NCI-H1105 (cell line): ENCODE measurements at places on chromosomes 11 and 22.
A peak's percentile ranks its signal among the peaks of the same experiment; 100 is the strongest.

DNA sequence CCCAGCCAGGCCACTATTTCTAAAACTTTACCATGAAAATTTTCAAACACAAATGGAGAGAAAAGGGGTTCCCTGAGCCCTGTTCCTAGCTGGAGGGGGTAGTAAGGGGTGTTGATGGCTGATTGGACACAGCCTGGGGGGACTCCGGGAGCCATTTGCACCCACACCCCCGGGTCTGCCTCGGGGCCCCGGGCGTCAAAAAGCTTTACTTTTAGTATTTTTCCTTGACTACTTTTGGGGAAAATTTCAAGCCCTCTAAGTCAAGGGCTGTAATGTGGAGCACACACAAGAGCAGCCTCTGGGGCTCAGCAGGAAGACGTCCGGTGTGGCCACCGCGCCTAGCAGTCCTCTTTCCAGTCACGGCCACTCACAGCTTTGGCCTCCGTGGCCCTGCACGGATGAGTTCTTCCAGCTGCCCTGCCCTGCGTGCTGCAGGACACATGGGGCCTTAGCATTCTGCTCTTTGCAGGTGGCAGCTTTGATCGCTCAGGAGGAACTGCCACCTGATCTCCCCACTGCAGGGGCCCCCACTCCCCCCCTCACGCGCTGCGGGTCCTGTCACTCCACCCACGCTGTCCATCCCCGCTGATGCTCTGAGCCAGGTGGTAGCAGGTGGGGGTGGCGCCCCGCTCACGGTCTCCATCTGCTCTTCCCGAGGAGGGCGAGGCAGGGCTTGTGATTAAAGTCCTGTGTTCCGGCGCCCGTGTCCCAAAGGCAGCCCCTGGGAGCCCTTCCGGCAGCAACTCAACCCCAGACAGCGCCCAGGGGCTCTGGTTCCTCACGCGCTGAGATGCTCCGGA, 14.4 kb downstream of the RNH1 start:
- no peak for DNase-seq

GRCh38 chr11:72643547-72643946, 30.7 kb downstream of the PDE2A start:
- no peak for DNase-seq

DNA sequence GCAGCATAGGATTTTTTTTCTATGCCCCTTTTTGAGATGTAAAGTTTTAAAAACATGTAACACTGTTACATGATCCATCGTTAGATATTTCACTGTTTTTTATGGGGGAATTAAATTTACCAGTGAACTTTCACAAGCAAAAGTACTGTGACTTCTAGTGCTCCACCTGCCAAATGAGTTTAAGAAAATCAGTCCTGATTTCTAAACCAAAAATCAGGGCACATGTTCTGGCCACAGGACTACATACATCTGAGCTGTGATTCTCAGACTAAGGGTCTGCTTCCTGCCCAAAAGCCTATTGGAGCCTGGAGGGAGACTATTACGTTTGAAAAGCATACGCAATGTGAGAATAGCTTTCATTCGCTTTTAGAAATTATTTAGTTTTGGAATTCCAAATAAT, 22.5 kb downstream of the TMPRSS13 start:
- no peak for DNase-seq

- DNase-seq, result no peak
These were observed 20.0 kb downstream of the POLR3H start for GRCh38 chr22:41524251-41524661.

DNA sequence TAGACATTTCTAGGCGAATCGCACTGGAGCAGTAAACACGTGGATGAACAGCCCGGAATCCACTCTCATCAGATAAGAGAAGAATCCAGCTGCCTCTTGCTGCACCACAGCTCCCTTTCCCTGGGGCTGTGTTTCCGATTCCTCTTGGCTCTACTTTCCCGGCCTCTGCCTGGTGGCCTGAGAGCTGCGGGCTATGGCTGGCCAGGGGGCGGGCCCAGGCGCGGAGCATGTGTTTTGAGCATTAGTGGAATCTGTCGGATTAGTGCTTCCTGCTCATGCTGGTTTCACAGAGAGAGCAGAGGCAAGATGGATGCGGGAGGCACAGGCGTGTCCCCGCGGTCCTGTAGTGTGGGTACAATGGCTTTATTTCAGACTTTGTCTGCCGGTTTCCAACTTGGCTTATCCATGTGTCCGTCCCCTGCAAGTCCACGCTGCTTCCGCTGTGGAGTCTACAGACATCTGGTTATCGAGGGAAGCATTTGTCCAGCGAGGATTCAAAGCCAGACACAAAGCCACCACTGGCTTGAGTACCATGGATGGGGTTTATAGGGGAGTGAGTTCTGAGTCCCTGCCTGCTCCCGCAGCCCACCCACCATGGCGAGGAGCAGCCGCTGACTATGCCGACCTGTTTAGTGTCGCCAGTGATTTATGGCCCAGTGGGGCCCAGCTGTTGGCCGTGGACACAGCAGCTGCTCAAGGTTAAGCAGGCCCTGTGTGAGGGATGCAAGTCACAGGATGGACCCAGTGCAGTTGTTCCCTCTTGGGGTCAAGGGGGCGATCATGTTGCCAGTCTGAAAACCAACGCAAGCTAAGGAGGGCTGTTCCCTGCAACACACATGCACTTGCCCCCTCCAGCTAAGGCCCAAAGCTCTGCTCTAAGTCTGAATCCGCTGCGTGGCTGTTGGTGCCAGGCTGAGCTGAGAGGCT, 43.3 kb upstream of the EP300 start:
- DNase-seq, result no peak

DNA sequence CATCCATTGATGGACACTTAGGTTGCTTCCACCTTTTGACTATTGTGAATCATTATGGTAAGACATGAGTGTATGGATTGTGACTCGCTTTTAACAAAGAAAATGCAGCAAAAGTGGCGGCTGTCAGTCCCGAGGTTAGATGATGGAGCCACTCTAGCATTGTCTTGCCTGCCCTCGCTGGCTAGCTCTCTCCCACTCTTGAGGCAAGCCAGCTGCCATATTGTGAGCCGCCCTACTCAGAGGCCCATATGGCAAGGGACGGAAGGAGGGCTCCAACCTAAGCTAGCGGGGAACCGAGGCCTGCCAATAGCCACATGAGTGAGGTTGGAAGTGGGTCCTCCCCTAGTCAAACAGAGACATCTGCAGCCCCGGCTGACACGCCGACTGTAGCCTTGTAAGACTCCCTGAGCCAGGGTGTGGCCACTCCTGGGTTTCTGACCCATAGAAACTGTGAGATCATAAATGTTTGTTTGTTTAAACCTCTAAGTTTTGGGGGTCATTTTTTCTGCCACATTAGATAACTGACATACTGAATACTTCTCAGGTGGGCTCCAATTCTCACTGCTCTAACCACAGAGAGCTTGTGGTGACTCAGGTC, 160.2 kb downstream of the LDLRAD3 start:
- no peak for DNase-seq

- no peak for DNase-seq
These were observed 22.4 kb downstream of the SIK2 start for GRCh38 chr11:111624608-111625007.

GRCh38 chr11:60934124-60934789, 10.0 kb downstream of the TMEM132A start:
- no peak for DNase-seq

- DNase-seq, result no peak
These were observed 14.8 kb downstream of the COMMD9 start for GRCh38 chr11:36274414-36274813.

- no peak for DNase-seq
These were observed 11.5 kb upstream of the DKK3 start for GRCh38 chr11:12019866-12020416.

DNA sequence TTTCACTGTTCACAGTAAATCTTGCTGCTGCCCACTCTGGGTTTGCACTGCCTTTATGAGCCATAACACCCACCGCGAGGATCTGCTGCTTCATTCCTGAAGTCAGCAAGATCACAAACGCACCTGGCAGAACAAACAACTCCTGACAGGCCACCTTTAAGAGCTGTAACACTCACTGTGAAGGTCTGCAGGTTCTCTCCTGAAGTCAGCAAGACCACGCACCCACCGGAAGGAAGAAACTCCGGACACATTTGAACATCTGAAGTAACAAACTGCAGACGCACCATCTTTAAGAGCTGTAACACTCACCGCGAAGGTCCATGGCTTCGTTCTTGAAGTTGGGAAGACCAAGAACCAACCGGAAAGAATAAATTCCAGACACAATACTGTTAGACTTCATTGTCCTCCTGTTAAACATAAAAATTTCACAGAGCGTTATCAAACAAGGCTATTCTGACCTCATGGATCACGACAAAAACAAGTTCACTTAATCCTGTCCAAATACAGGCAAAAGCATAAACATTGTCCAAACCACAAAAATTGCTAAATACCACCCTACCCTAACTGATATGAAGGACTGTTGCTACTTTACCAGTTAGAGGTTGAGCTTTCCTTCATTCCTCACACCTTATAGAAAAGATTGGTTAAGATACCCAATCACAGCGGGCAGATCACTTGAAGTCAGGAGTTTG, 3.0 kb upstream of the CCDC117 start:
- no peak for DNase-seq

- DNase-seq, result no peak
These were observed 109.4 kb upstream of the KIRREL3 start for GRCh38 chr11:127109796-127110480.

GRCh38 chr11:17077240-17077519, 287 bp downstream of the RPS13 start:
- peak; percentile 34 for DNase-seq

GRCh38 chr11:110409174-110409573, 20.6 kb upstream of the FDX1 start:
- no peak for DNase-seq

- DNase-seq, result no peak
These were observed 11.5 kb downstream of the C1QTNF6 start for GRCh38 chr22:37176464-37177061.

DNA sequence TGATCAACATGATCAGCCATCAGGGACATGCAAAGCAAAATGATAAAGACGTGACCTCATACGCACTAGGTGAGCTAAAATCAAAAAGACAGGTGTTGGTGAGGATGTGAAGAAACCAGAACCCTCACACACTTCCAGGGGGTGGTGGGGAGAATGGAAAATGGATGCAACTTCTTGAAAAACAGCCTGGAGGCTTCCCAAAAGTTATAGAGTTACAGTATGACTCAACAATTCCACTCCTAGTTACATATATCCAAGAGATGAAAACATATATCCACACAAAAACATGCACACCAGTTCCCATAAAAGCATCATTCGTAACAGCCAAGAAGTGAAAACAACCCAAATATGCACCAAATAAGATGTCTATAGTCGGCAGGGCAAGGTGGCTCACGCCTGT, 42.1 kb upstream of the APLNR start:
- no peak for DNase-seq

DNA sequence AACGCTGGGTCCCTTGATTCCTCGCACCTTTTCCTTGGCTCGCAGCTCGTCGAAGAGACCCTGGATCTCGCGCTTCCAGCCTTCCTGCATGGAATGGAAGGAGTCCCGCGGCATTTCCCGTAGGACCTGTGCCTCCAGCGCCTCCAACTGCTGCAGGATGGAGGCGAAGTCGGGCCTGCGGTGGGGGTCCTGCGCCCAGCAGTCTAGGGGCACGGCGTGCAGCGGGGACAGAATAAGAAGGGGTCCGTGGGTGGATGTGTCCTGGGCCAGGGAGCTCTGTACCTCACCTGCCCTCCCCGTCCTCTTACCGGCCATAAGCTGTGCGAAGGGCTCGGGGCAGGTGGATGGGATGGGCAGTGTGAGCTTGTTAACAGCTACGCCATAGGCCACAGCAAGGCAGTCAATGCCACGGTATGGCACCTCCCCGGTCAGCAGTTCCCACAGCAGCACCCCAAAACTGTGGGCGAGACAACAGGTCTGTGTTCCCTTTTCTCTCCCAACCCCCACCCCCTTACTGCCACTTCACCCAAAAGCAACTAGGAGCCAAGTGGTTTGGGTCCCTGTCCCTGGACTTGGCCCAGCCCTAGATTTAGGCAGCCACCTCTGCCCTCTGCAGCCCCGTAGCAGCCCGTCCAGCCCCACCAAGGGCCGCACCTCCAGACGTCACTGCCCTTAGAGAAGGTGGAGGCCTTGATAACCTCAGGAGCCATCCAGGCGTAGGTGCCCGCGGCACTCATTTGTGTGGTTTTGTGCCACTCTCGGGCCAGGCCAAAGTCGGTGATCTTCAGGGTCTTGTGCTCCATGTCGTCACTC, 6.2 kb downstream of the MAP3K11 start:
- no peak for DNase-seq

DNA sequence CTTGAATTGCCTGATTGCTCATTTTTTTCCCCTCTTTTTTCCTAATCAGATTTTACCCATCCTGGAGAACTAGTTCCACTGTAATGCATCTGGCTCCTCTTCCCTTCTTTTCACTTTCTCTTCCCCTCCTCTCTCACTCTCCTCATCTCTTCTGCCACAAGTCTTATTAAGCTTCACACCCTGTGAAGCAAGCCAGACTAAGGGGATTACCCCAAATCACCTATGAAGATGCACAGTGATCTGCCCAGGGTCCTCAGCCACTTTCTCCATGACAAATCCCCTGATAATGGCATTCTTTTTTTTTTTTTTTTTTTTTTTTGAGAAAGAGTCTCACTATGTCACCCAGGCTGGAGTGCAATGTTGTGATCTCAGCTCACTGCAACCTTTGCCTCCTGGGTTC, 11.2 kb downstream of the UBASH3B start:
- DNase-seq, result no peak

GRCh38 chr11:32279672-32280071, 155.7 kb downstream of the WT1 start:
- DNase-seq, result no peak

DNA sequence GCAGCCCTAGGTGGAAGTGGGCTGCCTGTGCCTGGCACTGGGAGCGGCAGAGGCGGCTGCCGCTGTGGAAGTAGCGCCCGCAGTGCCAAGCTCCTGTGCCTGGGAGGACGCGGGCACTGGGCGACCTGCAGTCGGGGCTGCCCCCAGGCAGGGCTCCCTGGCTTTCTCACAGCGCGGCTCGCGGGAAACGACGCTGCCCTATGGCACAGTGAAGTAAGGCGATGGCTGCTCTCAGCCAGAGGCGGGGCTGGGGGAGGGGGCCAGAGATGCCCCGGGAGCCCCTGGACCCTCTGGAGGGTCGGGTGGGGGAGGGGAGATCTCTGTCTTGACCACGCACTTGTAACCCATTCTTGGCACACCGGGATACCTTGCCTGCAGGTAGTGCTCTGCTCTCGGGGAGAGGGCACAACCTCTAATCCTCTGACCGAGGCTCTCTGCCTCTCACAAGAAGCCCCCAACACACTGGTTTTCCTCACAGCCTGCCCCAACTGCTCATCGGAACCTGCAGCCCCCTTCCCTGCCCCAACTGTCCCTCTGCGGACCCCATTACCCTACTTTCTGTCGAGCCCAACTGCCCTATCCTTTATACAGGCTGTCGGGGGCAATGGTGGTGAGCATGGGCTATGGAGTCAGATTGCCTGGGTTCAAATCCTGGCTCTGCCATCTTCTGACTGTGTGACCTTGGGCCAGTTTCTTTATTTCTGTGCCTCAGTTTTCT, 32.2 kb upstream of the TRIM29 start:
- no peak for DNase-seq

- peak; percentile 46 for DNase-seq
These were observed 222.0 kb downstream of the DBX1 start for GRCh38 chr11:19938169-19938856.

GRCh38 chr11:282171-282570, 4.0 kb downstream of the NLRP6 start:
- no peak for DNase-seq

- no peak for DNase-seq
These were observed 983.3 kb downstream of the OPCML start for GRCh38 chr11:132549001-132549400.

GRCh38 chr11:61499816-61500491, 8.6 kb upstream of the LRRC10B start:
- no peak for DNase-seq

- no peak for DNase-seq
These were observed 29.8 kb downstream of the SCUBE1 start for GRCh38 chr22:43313244-43313889.
